ENCODE measurements at places on chromosomes 16 and 17.

- DNase-seq: no peak
Measured at GRCh38 chr17:70956726-70957125, 787.4 kb downstream of the KCNJ2 start.

DNA sequence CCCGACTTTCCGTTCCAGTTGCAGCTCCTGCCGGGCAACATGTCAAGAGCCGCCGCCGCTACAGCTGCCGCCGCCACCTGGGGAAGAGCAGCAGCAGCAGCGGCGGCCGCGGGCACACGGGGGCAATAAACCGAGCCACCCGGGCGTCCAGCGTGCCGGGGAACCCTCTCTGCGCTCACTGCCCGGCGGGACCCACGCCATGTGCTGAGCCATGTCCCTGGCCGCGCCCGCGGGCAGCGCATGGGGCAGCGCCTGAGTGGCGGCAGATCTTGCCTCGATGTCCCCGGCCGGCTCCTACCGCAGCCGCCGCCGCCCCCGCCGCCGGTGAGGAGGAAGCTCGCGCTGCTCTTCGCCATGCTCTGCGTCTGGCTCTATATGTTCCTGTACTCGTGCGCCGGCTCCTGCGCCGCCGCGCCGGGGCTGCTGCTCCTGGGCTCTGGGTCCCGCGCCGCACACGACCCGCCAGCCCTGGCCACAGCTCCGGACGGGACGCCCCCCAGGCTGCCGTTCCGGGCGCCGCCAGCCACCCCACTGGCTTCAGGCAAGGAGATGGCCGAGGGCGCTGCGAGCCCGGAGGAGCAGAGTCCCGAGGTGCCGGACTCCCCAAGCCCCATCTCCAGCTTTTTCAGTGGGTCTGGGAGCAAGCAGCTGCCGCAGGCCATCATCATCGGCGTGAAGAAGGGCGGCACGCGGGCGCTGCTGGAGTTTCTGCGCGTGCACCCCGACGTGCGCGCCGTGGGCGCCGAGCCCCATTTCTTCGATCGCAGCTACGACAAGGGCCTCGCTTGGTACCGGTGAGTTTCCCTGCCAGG, 604 bp downstream of the HS3ST3B1 start:
- peak; percentile 46 for DNase-seq

GRCh38 chr16:57611181-57611580, 17.2 kb upstream of the ADGRG1 start:
- no peak for DNase-seq

DNA sequence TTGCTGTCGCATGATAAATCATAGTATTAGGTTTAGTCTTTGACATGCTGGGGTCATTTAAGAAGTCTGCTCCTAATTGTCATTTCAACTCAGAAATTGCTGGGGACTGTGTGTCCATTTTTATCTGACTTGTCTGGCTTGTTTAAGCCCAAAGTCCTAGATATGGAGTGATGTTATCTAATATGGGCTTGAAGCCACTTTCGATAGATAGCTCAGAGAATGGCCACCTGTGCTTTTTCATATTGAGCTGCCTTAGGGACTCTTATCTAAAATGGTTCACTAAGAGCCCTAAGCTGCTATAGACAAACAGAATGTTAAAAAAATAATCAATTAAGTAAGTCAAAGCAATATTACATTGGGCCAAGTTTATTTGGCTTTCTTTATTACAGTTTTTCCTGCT, 81.6 kb upstream of the CNTNAP4 start:
- no peak for DNase-seq

Measured in activated CD4-positive, alpha-beta T cell treated with anti-CD3 and anti-CD28 coated beads, Interleukin-2, amount 50 U/mL, for 48 hours (primary cell).